ENCODE measurements at places on chromosomes 13 and 19.

DNA sequence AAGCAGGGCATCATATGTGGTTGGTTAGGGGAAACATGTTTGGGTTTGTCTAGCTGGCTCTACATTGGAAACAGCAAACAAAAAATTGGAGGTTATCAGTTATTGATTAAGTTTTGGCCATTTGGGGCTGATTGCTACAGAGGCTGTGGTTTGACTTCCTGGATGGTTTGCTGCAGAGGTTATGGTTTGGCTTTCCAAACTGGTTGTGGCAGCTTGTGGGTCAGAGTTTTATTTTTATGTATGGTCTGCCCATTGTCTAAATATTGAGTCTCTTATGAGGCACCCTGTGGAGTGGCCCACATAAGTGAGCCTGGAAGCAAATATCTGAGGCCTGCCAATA is 261.6 kb downstream of the GPC5 start:
- no peak for DNase-seq

GRCh38 chr13:48125794-48126228 is 30.9 kb upstream of the MED4 start:
- peak; percentile 66 for DNase-seq

GRCh38 chr19:32662186-32662585 is 12.8 kb downstream of the ANKRD27 start:
- DNase-seq = no peak

- DNase-seq = no peak
These were observed 693 bp downstream of the RFXAP start for GRCh38 chr13:36819739-36820090.

DNA sequence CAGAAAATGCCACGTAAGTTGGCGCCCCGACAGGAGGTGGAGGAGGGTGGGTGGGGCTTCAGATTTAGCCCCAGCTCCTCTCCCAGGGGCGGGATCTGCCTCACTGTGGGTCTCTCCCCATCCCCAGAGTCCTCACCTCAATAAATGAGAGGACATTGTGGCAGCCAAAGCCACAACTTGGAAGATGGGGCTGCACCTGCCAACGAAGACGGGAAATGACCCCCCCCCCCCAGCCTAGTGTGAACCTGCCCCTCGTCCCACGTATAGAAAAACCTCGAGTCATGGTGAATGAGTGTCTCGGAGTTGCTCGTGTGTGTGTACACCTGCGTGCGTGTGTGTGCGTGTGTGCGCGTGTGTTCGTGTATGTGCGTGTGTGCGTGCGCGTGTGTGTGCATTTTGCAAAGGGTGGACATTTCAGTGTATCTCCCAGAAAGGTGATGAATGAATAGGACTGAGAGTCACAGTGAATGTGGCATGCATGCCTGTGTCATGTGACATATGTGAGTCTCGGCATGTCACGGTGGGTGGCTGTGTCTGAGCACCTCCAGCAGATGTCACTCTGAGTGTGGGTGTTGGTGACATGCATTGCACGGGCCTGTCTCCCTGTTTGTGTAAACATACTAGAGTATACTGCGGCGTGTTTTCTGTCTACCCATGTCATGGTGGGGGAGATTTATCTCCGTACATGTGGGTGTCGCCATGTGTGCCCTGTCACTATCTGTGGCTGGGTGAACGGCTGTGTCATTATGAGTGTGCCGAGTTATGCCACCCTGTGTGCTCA is 1.5 kb upstream of the TRAPPC5 start:
- no peak for DNase-seq

- peak; percentile 100 for DNase-seq
These were observed at the start of gene ILF3 for GRCh38 chr19:10653732-10654609. Gene ILF3 (plus strand): TSS chr19:10654346. CDS start chr19:10670606, 16,260 bp downstream.

DNA sequence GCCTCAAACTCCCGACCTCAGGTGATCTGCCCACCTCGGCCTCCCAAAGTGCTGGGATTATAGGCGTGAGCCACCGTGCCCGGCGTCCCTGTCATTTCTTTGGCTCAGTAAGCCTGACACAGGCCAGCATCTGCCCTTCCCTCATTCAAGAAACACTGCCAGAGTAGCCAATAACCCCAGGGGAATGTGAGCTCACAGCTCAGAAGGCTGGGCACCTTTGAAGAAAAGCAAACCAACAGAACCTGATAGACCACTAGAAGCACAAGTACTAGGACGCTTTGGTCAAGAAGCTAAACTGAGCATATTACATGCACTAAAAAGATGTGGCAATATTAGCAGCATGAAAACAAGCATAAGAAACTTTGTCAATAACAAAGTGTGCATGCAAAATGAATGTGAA is 14.2 kb downstream of the SIGLEC5 start:
- DNase-seq = no peak

- DNase-seq = no peak
These were observed 149.3 kb downstream of the VWA8 start for GRCh38 chr13:41811588-41812021.

DNA sequence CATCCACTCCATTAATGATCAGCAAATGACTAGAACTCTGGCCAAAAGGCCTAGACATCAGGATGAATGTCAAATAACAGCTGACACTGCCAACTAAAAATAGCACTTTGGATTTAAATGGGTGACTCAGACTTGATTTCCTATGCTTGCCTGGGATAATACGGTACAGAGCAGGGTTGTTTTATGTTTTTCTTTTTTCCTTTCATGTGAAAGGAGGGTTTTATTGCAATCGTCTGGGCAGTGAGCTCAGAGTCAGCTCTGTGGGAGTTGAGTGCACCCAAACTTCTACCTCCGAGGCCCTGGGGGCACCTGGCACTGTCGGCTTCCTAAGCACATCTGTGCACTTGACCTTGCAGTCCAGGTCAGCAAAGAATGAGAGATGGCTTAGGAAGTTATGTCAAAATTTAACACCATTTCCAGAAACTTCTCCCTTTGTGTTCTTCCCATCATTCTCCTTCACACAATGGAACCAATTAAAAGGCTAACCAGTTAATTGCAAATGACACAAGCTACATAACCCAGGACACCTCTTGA is 134.1 kb downstream of the LACC1 start:
- DNase-seq = no peak

DNA sequence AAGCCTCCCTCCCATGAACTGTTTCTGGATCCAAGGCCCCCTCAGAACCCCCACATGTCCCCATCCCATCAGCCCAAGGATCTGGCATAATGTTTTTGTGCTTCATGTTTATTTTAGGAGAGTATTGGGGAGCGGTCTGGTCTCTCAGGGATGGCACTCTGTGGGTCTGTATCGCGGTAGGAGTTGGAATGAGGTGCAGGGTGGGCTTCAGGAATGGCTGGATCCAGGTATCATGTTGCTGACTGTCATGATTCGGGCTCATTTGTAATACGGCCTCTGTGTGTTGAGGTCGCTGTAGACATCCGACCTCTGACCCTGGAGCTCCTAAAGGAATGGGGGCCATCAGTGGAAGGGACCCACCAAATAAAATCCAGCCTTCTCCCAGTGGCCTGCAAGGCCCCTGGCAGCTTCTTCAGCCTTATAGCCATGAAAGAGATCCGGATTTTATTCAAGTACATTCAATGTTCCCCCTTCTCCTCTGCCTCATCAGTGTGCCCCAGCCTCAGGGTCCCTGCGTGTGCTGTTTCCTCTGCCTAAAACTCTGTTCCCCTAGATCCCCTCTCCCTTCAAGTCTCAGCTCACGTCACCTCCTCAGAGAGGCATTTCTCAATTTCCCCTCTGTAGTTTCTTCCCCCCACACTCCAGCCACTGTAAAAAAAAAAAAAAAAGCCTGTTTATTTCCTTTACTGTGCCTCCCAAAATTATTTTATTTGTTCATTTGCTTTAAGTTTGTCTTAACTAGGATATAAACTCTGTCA is 2.2 kb downstream of the HCST start:
- no peak for DNase-seq

Measured in right atrium auricular region (tissue), 2 donors.